NCI-H345 (cell line): ENCODE measurements at places on chromosomes 4 and X.

- no peak for DNase-seq
These were observed 4.2 kb downstream of the CPEB2 start for GRCh38 chr4:15006416-15007024.

DNA sequence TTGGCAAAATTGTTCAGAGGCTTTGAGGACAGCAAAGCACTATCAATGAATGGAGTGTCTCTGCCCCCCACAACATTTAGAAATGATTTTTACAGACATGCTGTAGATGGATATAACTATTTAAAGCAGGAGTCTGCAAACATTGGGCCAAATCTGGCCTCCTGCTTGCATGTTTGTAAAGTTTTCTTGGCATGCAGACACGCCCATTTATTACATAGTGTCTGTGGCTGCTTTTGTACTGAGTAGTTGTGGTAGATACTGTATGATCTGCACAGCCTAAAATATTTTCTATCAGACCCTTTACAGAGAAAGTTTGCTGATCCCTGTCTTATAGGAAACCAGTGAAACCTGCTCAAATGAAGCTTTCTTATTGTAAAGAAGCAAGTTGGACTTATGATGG is 45.5 kb upstream of the PHEX start:
- DNase-seq, result no peak

GRCh38 chr4:164614999-164615398 is 138.9 kb upstream of the SMIM31 start:
- DNase-seq, result no peak

GRCh38 chr4:182937268-182938204 is 20.4 kb upstream of the DCTD start:
- no peak for DNase-seq

GRCh38 chrX:44082829-44083228 is 109.6 kb upstream of the NDP start:
- no peak for DNase-seq

GRCh38 chrX:112820364-112821268 is 20.0 kb downstream of the AMOT start:
- no peak for DNase-seq

DNA sequence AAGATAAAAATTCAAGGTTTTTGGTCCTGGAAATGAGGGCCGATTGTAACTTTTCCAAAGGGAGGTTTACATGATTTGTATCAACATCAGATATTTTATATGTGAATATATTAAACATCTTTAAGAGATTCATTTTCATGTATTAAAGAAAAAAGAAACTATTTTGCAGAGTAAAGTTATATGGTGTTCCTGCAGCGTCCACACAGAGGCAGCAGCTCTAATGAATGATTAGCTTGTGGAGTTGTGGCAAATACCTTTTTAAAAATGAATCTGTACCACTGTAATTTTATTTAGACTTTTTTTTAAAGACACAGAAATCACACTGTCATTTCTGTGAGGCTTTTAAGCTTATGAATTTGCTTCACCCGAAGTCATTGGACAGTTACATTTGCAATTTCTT is 25.6 kb upstream of the FHDC1 start:
- DNase-seq, result no peak

GRCh38 chr4:139886798-139887197 is 221.2 kb downstream of the MGST2 start:
- no peak for DNase-seq

- DNase-seq, result no peak
These were observed 114.8 kb upstream of the MED14 start for GRCh38 chrX:40849906-40850823.

DNA sequence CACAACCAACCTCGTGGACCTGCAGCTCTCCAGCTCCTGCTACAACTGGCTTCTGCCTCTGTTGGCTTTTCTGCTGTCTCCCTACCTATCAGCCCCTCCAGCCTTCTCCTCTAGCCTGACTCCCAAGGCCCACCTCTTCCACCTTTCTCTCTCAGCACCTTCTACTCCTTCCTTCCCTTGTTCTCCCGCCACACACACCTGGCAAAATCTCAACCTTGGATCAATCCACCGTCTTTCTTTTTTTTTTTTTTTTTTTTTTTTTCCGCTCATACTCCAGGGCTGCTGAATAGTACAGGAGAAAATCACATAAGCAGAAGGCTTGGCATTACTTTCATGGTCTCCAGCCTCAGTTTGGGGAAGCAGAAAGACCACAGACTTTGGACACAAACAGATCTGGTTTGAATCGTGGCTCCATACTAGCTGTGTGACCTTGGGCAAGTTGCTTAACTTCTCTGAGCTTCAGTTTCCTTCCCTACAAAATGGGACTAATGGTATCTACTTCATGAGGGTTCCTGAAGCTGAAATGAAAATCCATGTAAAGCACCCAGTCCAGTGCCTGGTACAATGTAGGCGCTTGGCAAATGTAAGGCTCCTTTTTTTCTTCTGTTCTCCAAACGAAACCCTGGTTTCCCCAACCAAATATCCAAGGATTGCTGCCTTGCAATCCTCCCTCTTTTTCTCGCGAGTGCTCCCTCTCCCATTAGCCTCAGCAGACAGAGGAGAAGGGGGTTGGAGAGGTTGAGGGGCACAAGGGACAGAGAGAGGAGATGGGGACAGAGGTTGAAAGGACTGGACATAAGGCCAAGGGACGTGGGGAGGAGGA is 1.7 kb downstream of the FGD1 start:
- DNase-seq, result no peak

DNA sequence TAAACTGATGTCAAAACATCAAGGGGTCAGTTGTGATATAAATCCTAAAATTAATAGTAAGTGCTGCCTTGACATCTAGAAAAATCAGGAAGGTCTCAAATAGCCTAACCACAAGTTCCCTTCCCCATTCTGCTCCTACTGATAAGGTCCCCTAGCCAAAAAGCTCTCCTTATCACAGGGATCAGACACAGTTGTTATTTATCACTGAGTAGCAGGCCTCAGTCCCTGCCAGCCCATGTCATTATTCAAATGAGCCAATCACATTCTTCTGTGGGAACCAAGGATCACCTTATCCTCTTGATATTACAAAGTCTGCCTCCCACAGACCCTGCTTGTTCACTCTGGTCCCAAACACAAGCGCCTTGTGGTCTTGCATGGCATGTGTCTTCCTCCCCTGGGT is 23.3 kb upstream of the TMEM255A start:
- DNase-seq, result no peak

DNA sequence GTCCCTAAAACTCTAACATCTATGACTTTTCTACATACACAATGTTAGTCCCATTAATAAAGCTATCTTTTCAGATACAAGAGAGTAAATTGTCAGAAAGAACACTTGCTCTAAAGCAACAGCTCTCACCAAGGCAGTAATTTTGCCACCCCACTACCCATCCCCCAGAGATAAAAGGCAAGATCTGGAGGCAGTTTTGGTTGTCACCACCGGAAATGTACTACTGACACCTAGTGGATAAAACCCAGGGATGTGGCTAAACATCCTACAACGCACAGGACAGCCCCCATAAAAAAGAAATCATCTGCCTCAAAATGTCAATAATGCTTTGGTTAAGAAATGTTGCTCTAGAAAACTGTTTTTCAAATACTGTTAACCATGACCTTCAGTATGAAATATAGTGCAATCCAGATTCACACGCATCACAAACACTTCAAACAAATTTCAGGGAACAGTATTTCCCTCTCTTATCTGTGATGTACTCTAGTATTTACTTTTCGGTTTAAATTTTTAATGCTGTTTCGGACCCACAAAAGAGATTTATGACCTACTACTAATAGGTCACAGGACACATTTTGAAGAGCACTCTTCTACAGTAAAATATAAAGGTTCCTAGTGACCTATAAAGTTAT is 5.1 kb downstream of the FBXL5 start:
- DNase-seq, result peak; percentile 47

DNA sequence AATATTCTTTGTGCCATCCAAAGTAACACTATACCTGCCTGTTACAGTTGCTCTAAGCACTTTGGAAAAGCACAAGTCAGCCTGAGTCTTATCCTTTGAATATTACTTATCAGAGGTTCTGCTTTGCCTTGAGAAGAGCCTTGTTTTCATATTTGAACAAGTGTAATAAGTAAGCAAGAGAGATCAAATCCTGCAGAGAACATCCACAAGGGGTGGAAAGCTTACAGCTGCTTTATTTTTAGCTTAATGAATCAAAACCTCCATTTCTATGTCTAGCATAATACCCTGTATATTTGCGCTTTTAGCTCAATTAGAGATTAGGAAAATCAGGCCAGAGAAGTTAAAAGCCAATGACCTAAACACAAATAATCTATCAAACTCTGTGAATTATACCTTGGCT is 139.8 kb downstream of the CDS1 start:
- DNase-seq, result no peak
